8988T (cell line): ENCODE measurements at places on chromosomes 3 and 15.

GRCh38 chr3:36258421-36258820 lies 121.9 kb upstream of the STAC start:
- no peak for DNase-seq

- no peak for DNase-seq
These were observed 188.0 kb upstream of the IL12A start for GRCh38 chr3:159800434-159801155.

- no peak for DNase-seq
These were observed 30.3 kb downstream of the CPN2 start for GRCh38 chr3:194320744-194321243.

- no peak for DNase-seq
These were observed 42.9 kb downstream of the CFAP20DC start for GRCh38 chr3:59006634-59007517.

DNA sequence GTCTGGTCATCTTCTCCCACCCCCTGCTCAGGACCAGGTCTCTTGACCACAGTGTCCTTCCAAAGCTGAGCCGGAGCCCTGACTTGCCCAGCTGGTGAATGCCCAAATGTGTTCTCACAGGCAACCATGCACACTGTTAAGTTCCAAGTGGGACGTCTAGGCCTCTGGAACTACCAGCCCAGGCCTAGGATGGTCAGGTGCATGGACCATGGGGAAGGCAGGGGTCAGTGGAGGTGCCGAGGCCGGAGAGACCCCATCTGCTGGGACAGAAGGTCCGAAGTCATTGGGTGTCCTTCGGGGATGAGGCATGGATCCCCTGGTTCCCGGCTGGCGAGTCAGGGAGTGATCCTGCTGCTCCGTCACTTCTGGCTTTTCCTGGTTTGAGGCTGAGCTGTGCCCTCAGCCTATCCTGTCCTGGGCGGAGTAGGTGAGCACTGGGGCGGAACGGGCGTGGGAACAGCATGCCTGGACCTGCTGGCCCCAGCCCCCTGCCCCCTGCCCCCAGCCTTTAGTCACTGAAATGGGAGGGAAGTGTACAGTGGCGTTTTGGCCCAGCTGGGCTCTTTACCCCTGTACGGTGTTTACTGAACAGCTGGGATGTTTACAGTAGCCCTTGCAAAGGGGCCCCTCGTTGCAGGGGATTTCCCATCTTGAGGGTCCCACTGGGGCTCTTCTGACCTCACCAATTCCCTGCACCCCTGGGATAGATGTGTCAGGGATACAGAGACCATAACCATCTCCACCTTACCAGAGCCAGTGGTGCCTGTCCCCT lies 12.1 kb downstream of the SEMA3F start:
- DNase-seq: no peak

DNA sequence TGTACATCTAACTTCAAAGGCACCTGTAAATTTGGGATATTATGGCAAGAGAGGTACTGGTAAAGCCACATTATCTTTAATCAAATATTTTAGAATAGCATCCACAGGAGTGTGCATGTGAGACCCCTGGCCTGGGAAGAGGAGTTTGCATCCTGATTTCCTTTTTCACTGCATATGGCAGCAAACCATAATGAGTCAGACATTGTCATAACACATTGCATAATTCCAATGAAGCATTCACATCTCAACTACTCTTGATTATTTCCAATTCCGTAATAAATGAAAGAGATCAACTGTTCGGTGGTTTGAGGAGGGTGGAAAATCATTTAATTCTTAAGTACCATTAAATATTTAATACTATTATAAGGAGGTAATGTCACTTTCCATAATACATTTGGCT lies 215.0 kb downstream of the MECOM start:
- DNase-seq: no peak

- no peak for DNase-seq
These were observed 79.4 kb downstream of the KLF15 start for GRCh38 chr3:126277629-126278378.

DNA sequence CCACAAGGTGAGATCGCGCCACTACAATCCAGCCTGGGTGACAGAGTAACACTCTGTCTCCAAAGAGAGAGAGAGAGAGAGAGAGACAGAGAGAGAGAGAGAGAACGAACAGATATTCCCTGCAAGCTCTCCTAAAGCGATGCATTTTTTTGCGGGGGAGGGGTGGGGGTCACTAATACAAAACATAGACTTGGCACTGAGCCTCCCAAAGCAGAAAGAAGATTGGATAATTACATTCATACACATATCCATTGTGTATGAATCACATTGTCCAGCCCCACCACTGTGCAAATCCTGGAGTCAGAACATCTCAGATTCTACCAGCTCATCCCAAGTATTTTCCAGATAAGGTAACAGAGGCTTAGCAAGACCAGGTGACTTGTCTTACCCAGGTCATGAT lies 459.9 kb downstream of the MAGI1 start:
- no peak for DNase-seq

DNA sequence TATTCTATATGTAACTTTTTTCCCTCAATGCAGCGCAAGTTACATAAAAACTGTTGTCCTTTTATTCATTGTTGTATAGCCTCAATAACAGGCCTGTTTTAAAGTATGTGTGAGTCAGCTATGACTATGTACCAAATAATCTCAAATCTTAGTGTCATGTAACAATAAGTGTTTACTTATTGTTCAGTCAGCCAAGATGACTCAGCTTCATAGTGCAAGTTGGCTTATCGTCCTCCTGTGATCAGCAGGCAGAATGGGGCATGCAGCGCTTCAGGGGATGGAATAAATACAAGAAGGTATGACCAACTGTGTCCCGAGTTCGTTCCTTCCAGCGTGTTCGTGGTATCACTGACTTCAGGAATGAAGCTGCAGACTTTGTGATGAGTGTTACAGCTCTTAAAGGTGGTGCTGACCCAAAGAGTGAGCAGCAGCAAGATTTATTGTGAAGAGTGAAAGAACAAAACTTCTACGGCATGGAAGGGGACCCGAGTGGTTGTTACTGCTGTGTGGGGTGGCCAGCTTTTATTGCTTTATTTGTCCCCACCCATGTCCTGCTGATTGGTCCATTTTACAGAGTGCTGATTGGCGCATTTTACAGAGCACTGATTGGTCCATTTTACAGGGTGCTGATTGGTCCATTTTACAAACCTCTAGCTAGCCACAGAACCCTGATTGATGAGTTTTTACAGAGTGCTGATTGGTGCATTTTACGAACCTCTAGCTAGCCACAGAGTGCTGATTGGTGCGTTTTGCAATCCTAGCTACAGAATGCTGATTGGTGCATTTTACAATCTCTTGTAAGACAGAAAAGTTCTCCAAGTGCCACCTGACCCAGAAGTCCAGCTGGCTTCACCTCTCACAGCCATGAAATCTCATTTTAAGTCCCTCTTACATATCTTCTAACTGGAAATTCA lies 1016.0 kb downstream of the MCTP2 start:
- DNase-seq: no peak

- no peak for DNase-seq
These were observed 916.8 kb downstream of the CADM2 start for GRCh38 chr3:85875589-85875988.

GRCh38 chr3:171306631-171307030 lies 153.6 kb downstream of the TNIK start:
- no peak for DNase-seq

GRCh38 chr3:49940667-49941249 lies 808 bp downstream of the RBM6 start:
- no peak for DNase-seq

GRCh38 chr15:72272997-72273352 lies 621 bp upstream of the PARP6 start:
- DNase-seq: no peak

DNA sequence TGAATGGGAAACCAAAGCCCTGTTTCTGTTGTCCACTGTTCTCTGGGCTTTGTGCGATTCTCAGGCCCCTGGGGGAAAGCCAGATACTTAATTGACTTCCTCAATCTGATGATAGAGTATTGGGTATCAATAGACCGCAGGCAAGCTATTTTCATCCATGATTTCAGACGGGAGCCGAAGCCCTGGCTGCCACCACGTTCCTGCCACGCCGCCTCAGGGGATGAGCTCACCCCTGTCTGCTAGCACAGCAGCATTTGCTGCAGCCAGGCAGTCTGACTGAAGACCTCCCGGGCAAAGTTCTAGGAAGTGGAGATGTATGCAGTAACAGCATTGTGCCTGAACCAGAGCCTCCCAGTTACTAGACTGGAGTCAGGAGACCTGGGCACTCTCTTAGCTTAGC lies 69.8 kb downstream of the ISG20 start:
- no peak for DNase-seq

DNA sequence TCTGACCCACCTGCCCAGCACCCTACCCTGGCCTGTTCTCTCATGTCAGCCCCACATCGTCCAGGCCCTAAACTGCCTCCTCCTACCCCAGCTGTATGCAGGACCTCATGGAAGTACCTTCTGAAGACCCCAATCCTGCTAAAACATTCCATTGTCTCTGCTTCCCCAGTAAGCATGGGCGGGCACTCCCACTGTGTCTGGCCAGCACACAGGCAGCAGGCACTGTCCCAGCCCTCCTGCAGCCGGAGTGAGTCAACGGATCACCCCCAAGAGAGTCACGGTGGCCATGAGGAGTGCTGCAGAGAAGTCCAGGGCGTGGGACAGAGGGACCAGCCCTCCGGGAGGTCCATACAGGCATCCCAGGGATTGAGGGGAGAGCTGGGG lies 36.4 kb upstream of the SLCO2A1 start:
- DNase-seq: no peak

DNA sequence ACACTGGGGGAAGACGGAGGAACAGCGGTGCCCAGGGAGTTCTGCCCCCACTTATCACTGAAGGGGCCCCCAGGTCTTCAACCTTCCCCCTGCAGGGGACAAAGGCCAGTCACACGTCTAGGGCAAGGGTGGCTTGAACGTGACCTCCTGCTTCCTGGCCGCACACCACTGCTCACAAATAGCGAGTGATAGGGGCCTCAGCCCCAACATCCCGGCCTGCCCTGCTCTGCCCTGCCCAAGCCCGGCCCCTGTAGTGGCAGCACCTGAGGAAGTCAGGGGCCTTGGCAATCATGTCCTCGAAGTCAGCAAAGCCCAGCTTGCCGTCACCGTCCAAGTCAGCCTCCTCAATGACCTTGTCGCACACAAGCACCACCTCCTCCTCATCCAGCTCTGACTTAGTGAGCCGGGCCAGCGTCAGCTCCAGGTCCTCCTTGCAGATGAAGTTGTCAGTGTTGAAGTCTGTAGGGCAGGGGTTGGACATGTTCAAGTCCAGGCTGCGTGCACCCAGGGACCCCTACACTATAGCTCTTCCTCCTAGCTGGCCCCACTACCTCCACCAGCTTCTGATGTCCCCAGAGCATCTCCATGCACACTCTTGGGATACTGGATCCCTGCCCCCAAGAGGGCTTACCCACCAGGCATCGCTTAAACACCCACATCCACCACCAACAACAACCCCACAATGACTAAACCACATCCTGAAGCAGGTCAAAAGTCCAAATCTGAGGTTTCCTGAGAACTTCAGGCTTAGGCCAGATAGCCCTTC lies 13.3 kb downstream of the SH2D7 start:
- no peak for DNase-seq

GRCh38 chr15:89769366-89769765 lies 6.8 kb upstream of the MESP2 start:
- DNase-seq: no peak

- no peak for DNase-seq
These were observed 42.1 kb downstream of the PLS1 start for GRCh38 chr3:142638291-142638690.
